ENCODE measurements at places on chromosomes 1 and 21.

DNA sequence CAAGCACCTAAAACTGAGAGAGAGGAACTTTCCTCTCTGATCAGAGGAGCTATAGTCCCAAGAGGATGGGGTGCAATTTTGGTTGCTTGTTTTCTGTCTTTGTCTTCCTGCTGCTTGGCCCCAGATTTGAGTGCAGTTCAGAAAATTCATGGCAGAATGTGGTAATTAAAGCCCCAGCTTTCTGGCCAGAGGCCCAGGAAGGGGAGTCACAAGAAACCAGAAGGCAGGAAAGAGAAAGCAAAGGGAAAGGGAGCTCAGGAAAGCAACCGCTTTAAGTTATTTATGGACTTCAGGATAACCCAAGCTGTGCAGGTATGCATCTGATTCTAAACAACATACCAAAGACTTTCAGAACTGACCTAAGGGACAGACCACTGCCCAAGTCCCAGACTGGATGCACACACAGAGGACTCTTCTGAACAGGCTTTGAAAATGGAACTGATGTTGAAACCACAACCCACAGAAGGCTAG, 88.8 kb downstream of the ST3GAL3 start:
- no peaks in the 10 kb centered on the region for H3K36me3 ChIP-seq
- H3K27me3 ChIP-seq: no peaks in the 10 kb centered on the region
- H3K4me3 ChIP-seq: no peak overlapping the region
- H3K4me1 ChIP-seq: peaks cover 20% of the 10 kb centered on the region
- no peak overlapping the region for H3K27ac ChIP-seq

DNA sequence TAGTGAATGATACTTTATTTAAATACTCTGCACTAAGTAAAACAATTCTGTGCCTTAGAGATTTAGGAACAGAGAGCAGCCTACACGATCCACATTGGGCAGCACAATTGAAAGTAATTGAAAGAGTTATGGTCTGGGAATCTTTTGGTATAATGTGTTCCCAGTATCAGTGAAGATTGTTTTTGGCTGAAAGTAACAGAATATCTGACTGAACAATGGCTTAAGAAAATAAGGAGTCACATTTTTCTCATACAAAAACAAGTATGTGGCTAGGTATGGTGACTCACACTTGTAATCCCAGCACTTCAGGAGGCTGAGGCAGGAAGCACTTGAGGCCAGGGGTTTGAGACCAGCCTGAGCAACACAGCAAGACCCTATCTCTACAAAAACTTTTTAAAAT, 306.2 kb downstream of the NFIA start:
- H3K36me3 ChIP-seq: no peaks in the 10 kb centered on the region
- H3K27ac ChIP-seq: peak overlapping the region; percentile 36
- DNase-seq: peak; percentile 75
- H3K4me1 ChIP-seq: no peaks in the 10 kb centered on the region

DNA sequence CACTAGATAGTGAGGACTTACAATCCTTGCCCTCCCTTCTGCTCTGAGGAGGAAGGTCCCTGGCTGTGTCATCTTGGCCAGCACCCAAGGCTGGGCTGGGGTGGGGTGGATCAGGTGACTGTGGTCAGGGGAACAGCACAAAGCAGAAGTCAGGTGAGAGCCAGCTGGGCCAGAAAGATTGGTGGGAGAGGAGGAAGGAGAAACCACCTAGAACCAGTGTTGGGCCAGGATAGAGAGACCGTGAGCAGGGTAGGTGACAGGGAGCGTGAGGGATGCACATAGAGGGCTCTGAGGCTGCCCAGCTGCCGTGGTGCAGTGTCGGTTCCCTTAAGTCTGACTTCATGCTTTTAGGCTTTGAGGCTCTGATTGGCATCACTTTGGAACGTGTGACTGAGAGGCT, 22.7 kb downstream of the NCF2 start:
- H3K4me1 ChIP-seq: peaks cover 21% of the 10 kb centered on the region
- no peaks in the 10 kb centered on the region for H3K27me3 ChIP-seq
- no peaks in the 10 kb centered on the region for H3K36me3 ChIP-seq
- H3K27ac ChIP-seq: no peak overlapping the region
- no peak overlapping the region for H3K4me3 ChIP-seq
- DNase-seq: peak; percentile 43

- peaks cover 3% of the 10 kb centered on the region for H3K36me3 ChIP-seq
- H3K4me3 ChIP-seq: peak overlapping the region; percentile 100
- peak overlapping the region; percentile 100 for H3K27ac ChIP-seq
- no peak for DNase-seq
- no peaks in the 10 kb centered on the region for H3K27me3 ChIP-seq
These were observed 590 bp downstream of the CNN3 start for GRCh38 chr1:94926126-94926914.

DNA sequence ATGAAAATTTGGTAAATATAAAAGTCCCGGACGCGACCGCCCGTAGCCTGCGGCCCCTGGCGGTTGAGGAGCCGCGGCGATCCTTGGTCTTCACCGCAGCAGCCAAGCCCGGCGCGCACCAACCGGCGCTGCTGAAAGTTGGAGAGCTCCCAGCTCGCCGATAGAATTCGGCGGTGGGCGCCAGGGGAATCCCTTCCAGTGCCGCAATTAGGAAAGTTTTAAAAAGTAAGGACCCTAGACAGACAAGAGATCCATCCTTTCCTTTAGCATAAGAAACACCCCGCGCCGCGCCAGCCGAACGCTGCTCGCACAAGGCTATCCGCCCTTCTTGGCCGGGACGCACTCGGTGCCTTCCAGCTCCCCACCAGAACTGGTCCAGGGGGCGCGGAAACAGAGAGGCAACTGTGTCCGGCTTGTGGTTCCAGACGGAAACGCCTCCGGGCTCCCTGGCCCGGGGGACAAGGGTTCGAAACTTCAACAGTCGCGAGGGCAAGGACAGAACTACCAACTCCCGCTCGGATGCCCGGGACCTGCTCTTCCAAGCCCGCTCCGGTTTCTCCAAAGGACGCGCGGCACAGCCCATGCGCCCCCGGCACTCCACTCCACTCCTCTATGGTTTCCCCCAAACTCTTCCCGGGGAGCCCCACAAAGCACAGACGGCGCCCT, 1.7 kb downstream of the FAM78B start:
- H3K4me3 ChIP-seq: peak overlapping the region; percentile 46
- H3K36me3 ChIP-seq: no peaks in the 10 kb centered on the region
- H3K27ac ChIP-seq: no peak overlapping the region
- peak; percentile 68 for DNase-seq
- H3K27me3 ChIP-seq: peaks cover 29% of the 10 kb centered on the region
- H3K4me1 ChIP-seq: peaks cover 3% of the 10 kb centered on the region

- no peak overlapping the region for H3K27ac ChIP-seq
- H3K27me3 ChIP-seq: peaks cover 23% of the 10 kb centered on the region
- no peak overlapping the region for H3K4me3 ChIP-seq
- no peaks in the 10 kb centered on the region for H3K36me3 ChIP-seq
- H3K4me1 ChIP-seq: no peaks in the 10 kb centered on the region
- DNase-seq: no peak
These were observed 31.1 kb downstream of the RUNX3 start for GRCh38 chr1:24898909-24899439.

GRCh38 chr1:167661527-167662426, 31.7 kb downstream of the RCSD1 start:
- no peaks in the 10 kb centered on the region for H3K36me3 ChIP-seq
- H3K4me3 ChIP-seq: no peak overlapping the region

- H3K27me3 ChIP-seq: no peaks in the 10 kb centered on the region
- no peak overlapping the region for H3K4me3 ChIP-seq
- no peaks in the 10 kb centered on the region for H3K36me3 ChIP-seq
- H3K27ac ChIP-seq: no peak overlapping the region
- peak; percentile 31 for DNase-seq
These were observed 60.4 kb downstream of the DIP2A start for GRCh38 chr21:46518983-46519583.
